ENCODE measurements at places on chromosomes 6 and 20.

- DNase-seq, result no peak
Observed at GRCh38 chr6:15519681-15520080, 143.1 kb downstream of the DTNBP1 start.

GRCh38 chr6:5105146-5105545 lies 20.0 kb downstream of the PPP1R3G start:
- no peak for DNase-seq

DNA sequence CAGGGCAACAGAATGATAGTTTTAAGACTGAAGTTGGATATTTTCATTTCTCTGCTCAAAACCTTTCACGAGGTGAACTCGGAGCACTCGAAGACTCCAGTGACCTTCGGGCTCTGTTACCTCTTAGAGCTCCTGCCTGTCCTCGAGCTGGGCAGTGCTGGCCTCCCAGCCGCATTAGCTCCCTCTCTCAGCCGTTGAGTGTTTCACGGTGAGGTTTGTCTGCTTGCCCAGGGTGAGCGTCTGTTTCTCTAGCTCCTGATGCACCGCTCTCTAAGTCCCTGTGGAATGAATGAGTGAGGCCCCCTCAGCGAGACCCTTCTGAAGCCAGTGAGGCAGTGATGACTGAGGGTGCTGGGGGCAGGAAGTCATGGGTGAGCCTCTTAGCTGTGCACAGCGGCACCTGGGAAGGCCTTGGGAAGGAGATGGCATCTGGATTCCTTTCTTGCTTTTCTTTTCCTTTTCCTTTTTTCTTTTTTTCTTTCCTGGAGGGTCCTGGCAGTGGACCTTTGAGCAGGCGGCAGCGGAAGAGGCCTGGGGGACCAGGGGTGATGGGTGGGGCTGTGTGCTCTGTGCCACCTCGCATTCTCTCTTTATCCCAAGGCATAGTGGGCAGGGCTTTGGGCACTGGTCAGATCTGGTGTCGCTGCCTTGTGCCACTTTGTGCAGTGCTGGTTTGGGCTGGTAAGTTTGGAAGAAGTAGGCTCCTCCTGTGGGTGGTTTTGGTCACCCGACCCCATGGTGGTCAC lies 2.2 kb downstream of the PSMG4 start:
- DNase-seq, result no peak

DNA sequence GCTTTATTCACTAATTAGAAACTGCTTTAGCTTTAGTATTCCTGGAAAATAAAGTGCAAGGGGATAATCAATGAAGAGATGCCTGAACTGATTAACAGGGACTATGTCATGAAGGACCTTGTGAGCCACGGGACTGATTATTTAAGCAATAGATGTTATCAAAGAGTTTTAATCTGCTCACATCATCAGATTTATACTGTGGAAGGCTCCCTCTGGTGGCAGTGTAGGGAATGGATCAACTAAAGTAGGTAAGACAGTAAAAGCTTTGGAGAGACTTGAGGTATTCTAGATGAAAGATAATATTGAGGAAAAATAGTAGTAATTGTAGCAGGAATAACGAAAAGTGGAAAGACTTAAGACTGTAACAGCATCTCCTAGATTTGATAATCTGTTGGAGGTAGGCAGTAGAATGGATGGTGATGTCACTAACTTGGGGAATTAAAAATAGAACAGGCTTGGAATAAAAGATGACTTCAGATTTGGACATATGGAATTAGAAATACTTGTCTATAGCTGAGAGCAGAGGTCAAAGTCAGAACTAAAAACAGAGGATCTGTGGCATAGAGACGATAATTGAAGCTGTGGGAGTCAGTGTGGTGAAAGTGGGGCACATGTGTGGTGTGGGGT lies 80.3 kb upstream of the HTR1E start:
- DNase-seq, result no peak

DNA sequence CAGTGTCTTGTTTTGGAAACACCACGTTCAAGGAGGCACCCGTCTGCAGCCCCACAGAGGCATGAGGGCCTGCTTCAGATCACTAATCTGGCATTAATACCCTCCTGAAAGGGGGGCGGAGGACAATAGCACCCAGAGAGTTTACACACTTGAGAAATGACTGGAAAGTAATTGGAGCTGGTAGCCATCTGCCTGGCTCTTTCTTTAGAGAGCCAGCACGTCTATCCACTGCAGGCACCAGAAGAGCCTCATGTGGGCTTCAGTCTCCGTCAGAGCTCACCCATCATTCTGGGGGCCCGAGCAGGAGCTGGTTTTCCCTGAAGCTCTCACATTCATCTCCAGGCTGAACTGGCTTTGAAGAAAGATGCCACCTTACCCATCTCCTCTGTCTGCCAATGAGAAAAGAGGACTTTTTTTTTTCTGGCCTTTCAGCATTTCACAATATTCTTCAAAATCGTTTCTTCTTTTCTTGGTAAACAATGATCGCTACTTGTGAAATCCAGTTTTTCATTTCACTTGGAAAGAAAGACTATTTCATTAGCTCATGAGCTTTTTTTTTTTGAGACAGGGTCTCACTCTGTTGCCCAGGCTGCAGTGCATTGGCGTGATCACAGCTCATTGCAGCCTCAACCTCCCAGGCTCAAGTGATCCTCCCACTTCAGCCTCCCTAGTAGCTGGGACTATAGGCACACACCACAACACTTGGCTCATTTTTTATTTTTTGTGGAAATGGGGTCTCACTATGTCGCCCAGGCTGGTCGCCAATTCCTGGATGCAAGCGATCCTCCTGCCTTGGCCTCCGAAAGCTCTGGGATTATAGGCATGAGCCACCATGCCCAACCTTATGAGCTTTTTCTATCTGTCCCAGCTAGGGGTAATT lies 124.7 kb upstream of the ZNF217 start:
- no peak for DNase-seq

GRCh38 chr6:121759370-121759769 lies 323.9 kb downstream of the GJA1 start:
- DNase-seq, result no peak

DNA sequence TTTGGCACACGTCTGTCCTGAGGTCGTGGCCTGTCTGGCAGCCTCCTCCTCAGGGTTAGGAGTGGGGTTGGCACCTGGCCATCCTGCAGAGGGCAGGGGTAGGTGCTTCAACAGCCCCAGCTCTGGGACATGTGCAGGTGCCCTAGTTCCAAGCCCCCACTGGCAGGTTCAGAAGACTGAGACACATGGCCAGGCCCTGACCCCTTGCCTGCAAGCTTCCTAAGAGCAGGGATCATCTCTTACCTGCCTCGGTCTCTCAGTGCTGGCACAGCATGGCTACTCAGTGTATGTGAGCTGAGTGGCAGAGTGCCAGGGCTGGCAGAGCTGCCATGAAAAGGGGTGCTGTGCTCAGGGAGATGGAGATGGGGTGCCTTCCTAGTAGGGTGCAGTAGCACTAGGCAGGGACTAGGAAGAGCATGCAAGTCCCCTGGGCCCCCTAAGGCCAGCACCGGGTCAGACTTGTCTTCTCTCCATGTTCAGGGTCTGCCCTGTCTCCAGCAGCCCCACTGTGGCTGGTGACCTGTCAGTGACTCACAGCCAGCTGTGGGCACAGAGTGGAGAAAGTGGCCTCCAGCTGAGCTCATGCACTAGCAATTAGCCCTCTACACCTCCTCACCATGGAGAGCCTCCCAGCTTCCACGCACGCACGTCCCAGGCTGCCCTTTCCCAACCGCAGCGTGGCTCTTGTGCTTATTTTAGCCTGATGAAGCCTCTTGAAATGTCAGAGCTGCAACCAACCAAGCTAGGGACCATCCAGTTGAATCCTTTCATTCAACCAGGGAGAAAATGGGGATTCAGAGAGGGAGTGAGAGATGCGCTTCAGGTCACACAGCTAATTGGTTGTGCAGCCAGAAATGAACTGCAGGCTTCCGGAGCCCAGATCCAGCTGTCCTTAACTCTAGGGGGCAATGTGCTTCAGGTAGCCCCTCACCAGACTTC lies 116.6 kb downstream of the MRPL14 start:
- peak; percentile 51 for DNase-seq

DNA sequence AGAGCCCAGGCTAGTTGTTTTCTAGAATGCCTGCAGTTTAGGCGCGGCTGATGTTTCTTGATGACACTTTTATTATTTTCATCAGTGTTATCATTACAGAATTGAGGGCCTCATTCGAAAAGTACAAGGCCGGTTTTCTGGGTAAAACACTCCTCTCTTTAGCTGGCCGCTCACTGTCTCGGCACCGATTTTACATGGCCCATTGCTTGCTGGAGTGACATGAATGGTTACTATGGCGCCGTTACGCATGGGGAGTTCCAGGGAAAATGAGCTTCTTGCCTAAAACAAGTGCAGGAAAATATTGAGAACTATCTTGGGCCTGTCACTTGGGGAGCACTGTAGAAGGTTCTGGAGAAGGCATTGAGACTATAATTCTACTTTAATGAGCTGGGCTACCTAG lies 317.8 kb downstream of the CDH4 start:
- no peak for DNase-seq

GRCh38 chr20:25223765-25224720 lies 23.8 kb upstream of the PYGB start:
- DNase-seq, result no peak

GRCh38 chr6:127420556-127420955 lies 38.6 kb downstream of the KIAA0408 start:
- DNase-seq, result peak; percentile 43

DNA sequence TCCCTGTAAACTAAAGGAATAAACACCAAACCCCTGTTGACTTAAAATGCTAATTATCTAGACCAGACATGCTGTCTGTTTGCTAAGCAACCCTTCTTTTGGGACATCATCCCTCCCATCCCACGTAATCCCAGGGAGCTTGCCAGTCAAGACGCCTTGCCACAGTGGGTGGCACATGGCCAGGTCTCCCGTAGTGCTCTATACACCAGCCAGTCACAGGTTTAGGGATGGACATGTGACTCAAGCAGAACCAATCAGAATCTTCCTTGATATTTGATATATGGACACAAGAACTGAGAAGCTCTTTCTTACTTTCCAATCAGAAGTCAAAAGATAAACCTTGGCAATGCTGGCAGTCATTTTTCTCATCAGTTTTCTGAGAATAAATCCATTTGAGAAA lies 60.0 kb downstream of the CNKSR3 start:
- DNase-seq, result no peak

DNA sequence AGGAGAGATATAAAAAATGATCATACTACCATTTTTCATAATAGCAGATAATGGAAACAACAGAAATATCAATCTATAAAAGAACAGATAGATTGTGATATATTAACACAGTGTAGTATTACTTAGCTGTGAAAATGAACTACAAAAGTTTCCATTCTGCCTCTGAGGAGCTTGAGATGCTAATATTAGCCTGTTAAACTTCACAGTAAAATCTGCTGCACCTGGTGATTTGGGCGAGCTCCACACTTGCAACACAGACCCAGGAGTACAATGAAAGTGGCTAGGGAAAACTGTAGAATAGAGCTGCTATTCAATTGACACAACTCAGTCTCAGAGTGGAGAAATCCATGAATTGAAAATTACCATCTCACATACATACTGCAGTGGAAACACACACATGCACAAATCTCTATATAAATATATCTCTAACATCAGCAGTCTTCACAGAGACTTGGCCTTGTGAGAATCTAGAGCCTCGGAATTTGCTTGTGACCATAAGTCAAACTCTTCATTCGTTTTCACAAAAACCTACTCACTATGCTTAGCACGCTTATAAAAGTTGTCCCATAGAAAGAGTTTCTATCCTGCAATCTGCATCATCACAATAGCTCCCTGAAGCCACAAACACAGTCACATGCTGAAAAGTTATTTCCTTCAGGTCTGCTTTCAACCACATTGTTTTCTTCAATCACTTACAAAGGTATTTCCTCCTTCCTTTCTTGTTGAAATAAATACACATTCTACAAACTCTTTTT lies 133.0 kb downstream of the PAK5 start:
- DNase-seq, result no peak

- DNase-seq, result no peak
Observed at GRCh38 chr6:3664625-3665041, 86.9 kb downstream of the PXDC1 start.

- no peak for DNase-seq
Observed at GRCh38 chr20:4167261-4168021, 152.1 kb upstream of the RNF24 start.

- no peak for DNase-seq
Observed at GRCh38 chr6:127205036-127205435, 61.6 kb upstream of the RNF146 start.
